ENCODE measurements at places on chromosomes 6 and 20. TPM values are rescaled to one million over a fixed set of nuclear protein-coding genes. Genes with fewer than 3 reads are reported as not detected.

GRCh38 chr6:100678027-100678426, 203.1 kb downstream of the ASCC3 start:
- no peak overlapping the region for H3K27ac ChIP-seq
- peaks cover 3% of the 10 kb centered on the region for H3K36me3 ChIP-seq
- no peaks in the 10 kb centered on the region for H3K27me3 ChIP-seq
- DNase-seq: no peak
- no peak overlapping the region for H3K4me3 ChIP-seq
- no peaks in the 10 kb centered on the region for H3K4me1 ChIP-seq

GRCh38 chr6:110554966-110555460, 78.6 kb upstream of the SLC22A16 start:
- no peak overlapping the region for H3K4me3 ChIP-seq
- no peak for DNase-seq
- H3K27ac ChIP-seq: no peak overlapping the region

- no peaks in the 10 kb centered on the region for H3K36me3 ChIP-seq
- H3K27ac ChIP-seq: no peak overlapping the region
- H3K4me1 ChIP-seq: peaks cover 24% of the 10 kb centered on the region
- H3K4me3 ChIP-seq: no peak overlapping the region
- no peak for DNase-seq
Measured at GRCh38 chr20:58303547-58303946, 6.0 kb upstream of the RAB22A start.

GRCh38 chr20:36591854-36592641, 13.5 kb upstream of the RAB5IF start:
- DNase-seq: peak; percentile 79
- peaks cover 35% of the 10 kb centered on the region for H3K4me1 ChIP-seq
- H3K27ac ChIP-seq: no peak overlapping the region
- no peak overlapping the region for H3K4me3 ChIP-seq
- no peaks in the 10 kb centered on the region for H3K27me3 ChIP-seq

- no peaks in the 10 kb centered on the region for H3K36me3 ChIP-seq
- no peak for DNase-seq
- H3K27me3 ChIP-seq: no peaks in the 10 kb centered on the region
- H3K27ac ChIP-seq: no peak overlapping the region
- H3K4me1 ChIP-seq: no peaks in the 10 kb centered on the region
Measured at GRCh38 chr20:60986506-60987156, 265.4 kb upstream of the CDH4 start.

Gene CGA
- not detected for total RNA-seq

GRCh38 chr20:35093267-35093884, 769 bp upstream of the TRPC4AP start:
- H3K4me1 ChIP-seq: peaks cover 24% of the 10 kb centered on the region
- H3K27ac ChIP-seq: peak overlapping the region; percentile 72
- H3K27me3 ChIP-seq: no peaks in the 10 kb centered on the region
- peaks cover 5% of the 10 kb centered on the region for H3K36me3 ChIP-seq
- DNase-seq: no peak

DNA sequence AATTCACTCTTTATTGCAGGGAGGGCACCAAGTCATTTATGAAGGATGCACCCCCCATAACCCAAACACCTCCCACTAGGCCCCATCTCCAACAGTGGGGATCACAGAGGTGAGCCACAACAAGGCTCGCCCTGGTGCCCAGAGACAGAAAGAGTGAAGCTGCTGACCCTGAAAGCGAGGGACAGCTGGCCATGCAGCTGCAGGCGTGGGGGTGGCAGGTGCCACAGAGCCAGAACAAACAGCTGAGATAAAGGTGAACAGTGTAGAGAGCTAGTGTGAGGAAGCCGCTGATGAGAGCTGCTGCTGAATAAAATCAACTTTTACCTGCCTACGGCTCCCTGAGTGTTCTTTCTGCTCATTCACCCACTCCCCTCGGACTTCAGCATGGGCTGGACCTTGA, 18.8 kb upstream of the RGS17 start:
- no peak overlapping the region for H3K4me3 ChIP-seq
- no peaks in the 10 kb centered on the region for H3K27me3 ChIP-seq
- no peak overlapping the region for H3K27ac ChIP-seq
- no peaks in the 10 kb centered on the region for H3K36me3 ChIP-seq
- H3K4me1 ChIP-seq: no peaks in the 10 kb centered on the region
- no peak for DNase-seq

DNA sequence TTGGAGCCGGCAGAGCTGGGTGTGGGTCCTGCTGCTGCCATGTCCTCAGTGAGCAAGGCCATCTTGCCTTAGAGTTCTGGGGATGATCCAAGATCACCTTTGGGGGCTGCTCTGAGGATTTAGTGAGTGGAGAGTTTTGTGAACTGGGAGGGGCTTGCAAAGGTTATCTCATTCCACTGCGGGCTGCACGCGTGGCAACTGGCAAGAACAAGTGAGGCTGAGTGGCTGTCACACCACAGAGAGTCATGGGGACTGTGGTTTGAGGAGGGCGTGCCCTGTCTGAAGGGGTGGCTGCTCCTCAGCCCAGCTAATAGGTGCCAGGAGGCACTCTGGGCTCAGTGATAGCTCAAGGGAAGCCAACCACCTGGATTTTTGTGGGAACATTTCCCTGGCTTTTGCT, 37.6 kb downstream of the TTLL9 start:
- no peak overlapping the region for H3K27ac ChIP-seq
- no peaks in the 10 kb centered on the region for H3K4me1 ChIP-seq
- H3K27me3 ChIP-seq: no peaks in the 10 kb centered on the region

DNA sequence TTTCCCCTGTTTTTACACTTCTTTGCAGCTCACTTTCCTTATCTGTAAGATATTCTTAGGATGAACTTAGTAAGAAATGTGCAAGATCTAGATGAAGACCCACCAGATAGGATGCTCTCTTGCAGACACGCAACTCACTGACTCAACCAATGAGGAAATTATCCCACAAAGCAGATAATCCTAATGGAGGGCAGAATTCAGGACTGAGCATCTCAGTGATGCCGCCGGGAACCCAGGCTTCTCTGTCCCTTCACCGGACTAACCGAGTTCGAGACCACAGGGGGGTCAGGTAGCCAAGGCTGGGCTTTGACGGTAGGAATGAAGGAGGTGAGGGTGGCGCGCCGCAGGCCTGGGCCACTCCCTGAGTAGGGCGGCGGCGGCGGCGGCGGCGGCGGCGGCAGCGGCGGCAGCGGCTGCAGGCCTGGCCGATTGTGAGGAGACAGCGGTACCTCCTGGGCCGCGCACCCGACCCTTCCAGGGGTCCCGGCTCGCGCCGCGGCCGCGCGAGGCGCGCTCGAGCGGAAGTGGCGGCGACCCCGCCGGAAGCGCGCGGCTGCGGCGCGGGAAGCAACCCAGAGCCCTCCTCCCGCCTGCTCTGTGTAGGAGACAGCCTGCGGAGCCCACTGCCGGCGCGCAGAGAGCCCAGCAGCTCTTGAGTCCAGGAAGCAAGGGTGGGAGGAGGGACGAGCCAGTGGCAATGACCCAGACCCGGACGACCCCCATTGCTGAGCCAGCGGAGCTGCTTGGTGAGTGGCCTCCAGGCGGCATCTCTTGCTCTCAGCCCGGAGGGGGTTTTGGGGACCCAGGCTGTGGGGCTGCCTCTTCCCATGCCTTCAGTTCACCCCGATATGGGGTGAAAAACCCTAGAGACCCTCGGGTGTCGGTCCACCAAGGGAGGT, at the start of gene KHDC1:
Gene KHDC1, minus strand, starts transcription at position 526 of the 899 bp plus-strand sequence. CDS start 20,679 bp downstream, outside the sequence.
- DNase-seq: peak; percentile 79
- H3K36me3 ChIP-seq: no peaks in the 10 kb centered on the region
- H3K27ac ChIP-seq: peak within 1 kb of the TSS; percentile 84
- H3K27me3 ChIP-seq: no peaks in the 10 kb centered on the region

DNA sequence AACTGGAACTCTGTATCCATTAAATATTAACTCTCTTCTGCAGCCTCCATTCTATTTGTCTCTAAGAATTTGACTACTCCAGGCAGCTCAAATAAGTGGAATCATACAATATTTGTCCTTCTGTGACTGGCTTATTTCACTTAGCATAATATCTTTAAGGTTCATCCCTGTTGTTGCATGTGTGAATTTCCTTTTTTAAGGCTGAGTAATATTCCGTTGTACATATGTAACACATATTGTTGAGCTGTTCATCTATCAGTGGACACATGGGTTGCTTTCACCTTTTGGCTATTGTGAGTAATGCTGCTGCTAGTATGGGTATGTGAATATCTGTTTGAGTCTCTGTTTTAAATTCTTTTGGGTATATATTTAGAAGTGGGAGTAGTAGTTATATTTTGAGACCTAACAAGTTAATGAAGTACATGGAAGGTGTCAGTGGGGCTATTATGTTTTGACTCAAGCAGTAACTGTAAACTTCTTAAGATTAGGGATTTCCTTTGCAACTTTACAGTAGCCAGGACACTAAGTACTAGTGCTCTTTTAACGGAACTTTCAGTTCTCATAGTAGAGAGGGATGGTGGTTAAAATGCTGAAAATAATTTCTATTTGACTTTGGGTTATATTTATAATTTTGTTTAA, 29.7 kb upstream of the TMEM217 start:
- DNase-seq: no peak
- peaks cover 50% of the 10 kb centered on the region for H3K36me3 ChIP-seq
- H3K27ac ChIP-seq: no peak overlapping the region
- no peaks in the 10 kb centered on the region for H3K27me3 ChIP-seq
- H3K4me1 ChIP-seq: peaks cover 9% of the 10 kb centered on the region

GRCh38 chr6:33589731-33590530, 9.9 kb upstream of the BAK1 start:
- no peak overlapping the region for H3K4me3 ChIP-seq
- no peak overlapping the region for H3K27ac ChIP-seq
- H3K36me3 ChIP-seq: no peaks in the 10 kb centered on the region
- DNase-seq: peak; percentile 69
- H3K27me3 ChIP-seq: no peaks in the 10 kb centered on the region

- H3K4me3 ChIP-seq: no peak overlapping the region
- no peak overlapping the region for H3K27ac ChIP-seq
- no peaks in the 10 kb centered on the region for H3K27me3 ChIP-seq
Measured at GRCh38 chr20:23133560-23133998, 47.5 kb upstream of the CD93 start.

Gene MMS22L
- total RNA-seq: 14.3 TPM

Gene COL11A2
- 2.0 TPM for total RNA-seq

DNA sequence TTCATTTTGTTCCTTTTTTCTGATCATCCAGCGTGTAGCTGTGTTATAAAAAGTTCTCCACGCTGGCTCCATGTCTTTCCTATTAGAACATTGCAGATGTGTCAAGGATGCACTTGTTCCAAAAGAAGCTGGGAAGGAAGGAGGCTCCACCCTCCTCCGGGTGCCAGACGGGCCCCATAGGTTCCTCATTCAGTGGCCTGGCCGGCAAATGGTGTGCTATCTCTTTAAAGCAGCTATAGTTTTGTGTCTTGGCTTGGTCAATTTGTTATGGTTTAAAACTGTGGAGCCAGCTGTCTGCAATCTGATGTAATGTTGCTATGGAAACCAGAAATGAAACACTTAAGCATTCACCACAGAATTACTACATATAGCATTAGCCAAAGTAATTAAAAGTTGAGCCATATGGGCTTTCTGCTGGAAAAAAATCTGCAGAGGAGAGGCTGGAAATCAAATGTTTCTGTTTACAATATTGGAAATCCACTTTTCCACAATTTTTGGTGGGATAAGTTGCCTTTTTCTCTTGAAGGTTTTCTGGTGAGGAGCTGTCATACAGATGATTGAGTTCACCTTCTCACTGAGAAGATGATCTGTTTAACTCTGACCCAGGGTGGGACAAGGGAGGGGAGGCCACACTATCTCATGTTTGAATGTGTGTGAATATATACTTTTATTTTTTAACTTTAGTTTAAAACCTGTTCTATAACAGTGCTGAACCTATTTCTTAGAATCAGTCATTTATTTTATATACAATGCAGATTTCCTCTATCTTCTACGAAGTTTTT, 167.4 kb downstream of the SASH1 start:
- H3K27me3 ChIP-seq: peaks cover 2% of the 10 kb centered on the region
- no peak overlapping the region for H3K27ac ChIP-seq
- no peaks in the 10 kb centered on the region for H3K4me1 ChIP-seq
- no peaks in the 10 kb centered on the region for H3K36me3 ChIP-seq

DNA sequence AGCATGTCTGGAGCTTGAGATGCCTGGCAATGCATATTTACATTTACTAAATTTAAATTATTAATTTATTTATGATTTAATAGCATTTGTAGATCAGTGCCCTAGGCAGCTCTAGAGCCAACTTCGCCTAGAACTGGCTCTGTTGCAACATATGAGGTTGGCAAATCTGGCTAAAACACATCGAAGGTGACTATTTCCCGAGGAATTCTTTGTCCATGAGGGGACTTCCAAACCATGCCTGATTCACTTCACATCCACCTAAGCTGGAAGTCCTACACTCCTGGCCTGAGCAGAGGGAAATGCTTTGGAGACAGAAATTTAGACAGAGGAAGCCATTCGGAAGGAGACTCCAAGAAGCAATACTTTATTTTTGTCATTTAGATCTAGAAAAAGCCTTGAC, 211.0 kb upstream of the ARG1 start:
- DNase-seq: no peak
- H3K4me3 ChIP-seq: no peak overlapping the region
- no peaks in the 10 kb centered on the region for H3K36me3 ChIP-seq
- no peak overlapping the region for H3K27ac ChIP-seq
- H3K27me3 ChIP-seq: no peaks in the 10 kb centered on the region
- no peaks in the 10 kb centered on the region for H3K4me1 ChIP-seq

DNA sequence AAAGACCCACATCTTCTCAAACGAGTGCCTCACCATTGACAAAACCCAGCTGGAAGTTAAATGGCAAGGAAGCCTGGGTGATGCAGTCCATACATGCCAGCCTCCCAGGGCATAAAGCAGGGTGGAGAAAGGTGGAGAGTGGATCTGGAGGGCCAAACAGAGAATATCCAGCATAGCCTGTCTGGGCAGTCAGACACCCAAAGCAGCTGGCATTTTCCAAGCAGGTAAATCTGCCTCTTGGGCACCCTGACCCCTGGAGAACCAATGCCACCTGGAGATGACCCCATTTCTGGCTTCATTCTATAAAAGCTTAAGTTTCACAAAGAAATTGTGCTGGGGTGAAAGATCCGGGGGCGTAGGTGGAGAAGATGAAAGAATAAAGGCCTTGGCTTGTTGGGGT, 5.1 kb upstream of the SRPK1 start:
- peaks cover 2% of the 10 kb centered on the region for H3K4me1 ChIP-seq
- H3K27me3 ChIP-seq: no peaks in the 10 kb centered on the region
- no peak for DNase-seq
- H3K4me3 ChIP-seq: no peak overlapping the region

DNA sequence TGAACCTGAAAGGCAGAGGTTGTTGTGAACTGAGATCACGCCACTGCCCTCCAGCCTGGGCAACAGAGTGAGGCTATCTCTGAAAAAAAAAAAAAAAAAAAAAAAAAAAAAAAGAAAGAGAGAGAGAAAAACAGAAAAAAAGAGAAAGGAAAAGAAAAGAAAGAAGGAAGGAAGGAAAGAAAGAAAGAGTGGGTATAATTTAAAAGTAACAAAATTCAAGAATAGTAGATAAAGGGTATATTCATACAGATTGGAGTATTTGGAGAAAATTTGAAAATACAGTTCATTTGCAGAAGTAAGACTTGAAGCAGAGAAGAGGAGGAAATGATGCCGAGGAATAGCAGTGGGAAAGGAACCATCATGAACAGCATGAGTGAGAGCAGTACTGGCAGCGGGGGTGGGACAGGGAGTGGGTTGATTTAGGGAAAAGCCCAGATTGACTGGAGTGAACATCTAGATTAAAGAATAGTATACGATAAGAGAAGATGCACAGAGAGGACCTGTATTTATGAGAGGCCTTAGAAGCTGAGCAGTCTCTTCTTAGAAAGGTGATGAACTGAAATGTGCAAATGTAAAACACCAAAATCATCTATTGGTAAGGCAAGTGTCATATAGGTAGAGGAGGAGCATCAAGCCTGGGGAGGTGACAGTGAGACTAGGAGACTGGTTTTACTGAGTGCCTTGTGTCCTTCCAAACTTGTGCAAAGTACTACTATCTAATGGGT, 17.8 kb upstream of the HLA-DRB1 start:
- no peak for DNase-seq
- no peaks in the 10 kb centered on the region for H3K4me1 ChIP-seq
- H3K27me3 ChIP-seq: no peaks in the 10 kb centered on the region
- peak overlapping the region; percentile 54 for H3K27ac ChIP-seq
- H3K4me3 ChIP-seq: no peak overlapping the region

Gene PXDC1
- 0.28 TPM for total RNA-seq

Gene TREML2
- total RNA-seq: 0.75 TPM
